ENCODE measurements at places on chromosomes 4 and X.
A peak's percentile ranks its signal among the peaks of the same experiment; 100 is the strongest.

- DNase-seq = no peak
These were observed 25.7 kb upstream of the SLC7A11 start for GRCh38 chr4:138267835-138268234.

DNA sequence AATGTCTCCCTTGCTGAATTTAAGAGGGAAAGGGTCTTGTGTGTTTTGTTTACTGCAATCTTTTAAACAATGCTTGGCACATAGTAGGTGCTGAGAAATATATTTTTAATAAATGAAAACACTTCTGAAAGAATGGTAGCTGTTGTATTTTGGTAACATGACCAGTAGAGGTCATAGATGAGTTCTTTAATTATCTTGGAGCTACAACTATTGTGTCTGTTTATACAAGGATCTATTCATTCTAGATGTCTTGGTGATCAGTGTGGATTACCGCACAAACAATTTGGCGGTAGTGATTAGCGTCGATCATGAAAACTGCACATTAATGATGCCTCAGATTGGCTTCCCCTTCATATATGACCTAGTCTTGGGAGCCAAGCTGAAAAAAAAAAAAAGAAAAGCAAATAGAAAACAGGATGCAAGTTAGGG is 21.4 kb upstream of the SCRG1 start:
- no peak for DNase-seq

DNA sequence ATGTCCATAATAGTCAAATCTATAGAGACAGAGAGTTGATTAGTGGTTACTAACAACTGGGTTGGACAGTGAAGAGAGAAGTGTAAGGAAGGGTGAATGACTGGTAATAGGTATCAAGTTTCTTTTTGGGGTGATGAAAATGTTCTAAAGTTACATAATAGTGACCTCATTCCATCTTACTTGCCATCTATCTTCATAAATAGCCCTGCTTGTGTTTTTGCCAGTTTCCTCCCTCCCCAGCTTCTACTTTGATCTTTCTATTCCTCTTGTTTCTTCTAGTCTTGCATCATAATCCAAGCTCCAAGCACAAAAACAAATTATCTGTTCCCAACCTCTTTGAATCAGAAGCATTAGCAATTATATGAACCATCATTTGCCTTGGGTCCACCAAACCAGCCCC is 40.2 kb upstream of the TET2 start:
- DNase-seq = no peak

- DNase-seq = no peak
These were observed 45.5 kb upstream of the C4orf50 start for GRCh38 chr4:6063684-6064083.

DNA sequence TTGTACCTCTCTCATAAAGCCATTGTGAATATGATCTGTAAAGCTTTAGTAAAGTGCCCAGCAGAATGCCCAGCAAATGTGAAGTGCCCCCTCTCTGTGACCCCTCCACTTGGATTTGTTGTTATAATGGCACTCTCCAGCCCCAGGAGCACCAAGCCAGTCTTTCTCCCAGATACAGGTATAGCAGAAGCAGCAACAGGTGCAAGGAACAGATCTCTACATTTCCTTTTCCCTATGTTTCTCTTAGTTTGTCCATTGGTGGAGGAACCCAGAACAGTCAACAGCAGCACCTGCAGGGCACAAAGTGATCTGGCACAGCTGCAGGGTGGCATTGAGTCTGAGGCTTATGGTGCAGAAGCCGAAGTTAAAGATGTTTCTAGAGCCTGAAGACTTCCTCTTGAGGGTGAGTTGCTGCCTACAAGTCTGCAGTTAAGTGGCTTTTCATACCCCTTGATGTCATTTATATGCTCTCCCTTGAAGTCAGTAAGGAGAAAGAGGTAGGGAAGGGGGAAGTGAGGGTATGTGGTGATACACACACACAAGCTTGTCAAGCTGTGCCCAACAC is 16.1 kb upstream of the CXCL3 start:
- DNase-seq = no peak

DNA sequence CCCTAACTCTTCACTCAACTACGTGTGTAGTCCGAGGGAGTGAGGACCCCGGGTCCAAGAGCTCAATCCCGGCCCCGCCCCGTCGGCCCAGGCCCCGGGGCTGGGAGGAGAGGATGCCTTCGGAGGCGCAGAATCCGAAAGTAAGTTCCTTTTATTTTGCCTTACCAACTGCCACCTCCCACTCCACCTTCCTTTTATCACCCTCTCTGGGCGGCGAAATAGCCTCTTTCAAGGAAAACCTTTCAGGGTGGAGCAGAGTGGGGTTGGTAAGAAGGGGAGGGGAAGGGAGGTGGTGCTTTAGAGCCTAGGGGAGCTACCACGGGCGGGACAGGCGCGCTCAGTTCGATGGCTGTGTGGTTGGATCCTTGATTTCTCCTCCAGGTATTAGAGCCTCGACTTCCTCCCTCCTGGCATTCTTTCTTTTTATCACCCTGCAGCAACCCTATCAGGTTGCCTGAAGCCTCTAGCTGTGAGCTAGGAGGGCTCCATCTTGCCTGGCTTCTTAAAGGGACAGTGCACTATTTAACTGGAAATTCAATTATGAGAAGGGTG is 191.2 kb downstream of the RRAGB start:
- peak; percentile 4 for DNase-seq

GRCh38 chr4:78695910-78696309 is 80.2 kb upstream of the BMP2K start:
- DNase-seq = no peak
